ENCODE measurements at places on chromosomes 16 and 17.

GRCh38 chr16:86748652-86749051, 170.3 kb downstream of the FOXL1 start:
- DNase-seq = no peak

- no peak for DNase-seq
These were observed 9.0 kb upstream of the G6PC1 start for GRCh38 chr17:42891539-42892152.

DNA sequence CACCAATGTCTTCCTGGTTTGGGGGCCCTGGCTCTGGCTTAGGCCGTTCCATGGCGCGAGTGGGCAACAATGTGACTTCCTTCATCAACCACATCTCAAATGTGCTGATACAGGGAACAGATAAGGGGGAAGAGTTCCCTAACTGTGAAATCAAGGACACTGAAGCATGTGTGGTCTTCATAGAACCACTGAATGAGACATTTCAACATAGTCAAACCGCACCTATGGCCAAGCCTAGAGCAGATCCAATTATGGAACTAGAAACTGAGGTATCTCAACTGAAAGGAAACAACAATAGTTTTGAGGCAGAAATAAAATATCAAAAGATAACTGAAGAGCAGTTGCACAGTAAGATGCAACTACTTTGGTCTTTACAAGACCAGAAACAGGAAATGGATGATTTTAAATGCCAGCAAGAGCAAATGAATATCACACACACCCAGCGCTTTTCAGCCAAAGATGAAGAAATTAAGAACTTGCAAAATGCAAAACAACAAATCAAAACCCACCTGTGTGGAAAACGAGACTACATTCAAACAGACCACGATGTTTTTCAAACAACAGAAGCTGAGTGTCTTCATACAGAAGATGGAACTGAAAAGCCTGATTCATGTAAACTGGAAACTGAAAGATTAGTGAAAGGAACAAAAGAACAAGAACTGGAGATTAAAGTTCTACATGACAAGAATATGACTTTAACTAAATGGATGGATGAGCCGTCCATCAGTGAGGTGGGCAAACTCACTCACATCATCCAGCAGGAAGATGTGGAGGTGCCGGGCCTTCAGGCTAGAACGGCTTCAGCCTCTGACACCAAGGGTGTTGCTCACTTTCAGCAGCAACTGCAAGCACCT, 18.1 kb upstream of the LCMT1 start:
- no peak for DNase-seq

- DNase-seq = no peak
These were observed 762.0 kb downstream of the KCNJ18 start for GRCh38 chr17:22454070-22454999.

- DNase-seq = no peak
These were observed 106.1 kb downstream of the ZNF423 start for GRCh38 chr16:49749816-49750215.
